NCI-H774 (cell line): ENCODE measurements at places on chromosomes 13 and 19.

- DNase-seq = no peak
Observed at GRCh38 chr19:50384685-50385535, 763 bp downstream of the POLD1 start.

DNA sequence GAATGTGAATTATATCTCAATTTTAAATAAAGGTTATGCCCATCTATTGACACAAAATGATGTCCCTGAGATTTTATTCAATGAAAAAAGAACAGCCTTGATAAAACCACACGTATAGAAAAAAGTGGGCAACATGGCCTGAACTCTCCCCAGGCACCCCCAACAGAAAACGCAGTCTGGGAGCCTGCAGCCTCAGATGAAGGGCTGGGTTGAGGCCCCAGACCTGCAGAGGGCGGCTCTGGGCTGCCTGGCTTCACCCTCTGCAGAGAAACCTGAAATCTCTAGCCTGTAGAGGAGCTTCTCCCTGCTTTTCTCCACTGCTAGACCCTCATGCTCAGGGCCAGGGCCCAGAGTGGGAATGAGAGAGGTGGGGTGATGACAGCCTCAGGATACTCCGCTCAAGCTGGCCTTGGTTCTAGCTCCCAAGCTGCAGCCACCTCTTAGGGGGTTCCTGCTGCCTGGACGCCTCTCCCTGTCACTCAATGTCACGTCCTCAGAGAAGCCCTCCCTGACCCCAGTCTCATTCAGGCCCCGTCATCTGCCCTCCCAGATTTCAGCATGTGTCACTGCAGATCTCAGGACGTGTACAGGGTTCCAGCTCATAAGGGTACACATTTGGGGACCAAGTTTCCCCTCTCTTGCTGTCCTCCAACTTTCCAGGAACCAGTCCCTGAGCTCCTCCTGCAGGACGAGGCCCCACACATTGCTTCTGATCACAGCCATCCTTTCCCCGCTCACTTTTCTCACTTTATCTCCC is 1.8 kb downstream of the MBD3 start:
- DNase-seq = no peak

- no peak for DNase-seq
Observed at GRCh38 chr19:4877753-4878490, 10.5 kb upstream of the PLIN3 start.

GRCh38 chr13:48775804-48776203 is 122.1 kb downstream of the CYSLTR2 start:
- no peak for DNase-seq

DNA sequence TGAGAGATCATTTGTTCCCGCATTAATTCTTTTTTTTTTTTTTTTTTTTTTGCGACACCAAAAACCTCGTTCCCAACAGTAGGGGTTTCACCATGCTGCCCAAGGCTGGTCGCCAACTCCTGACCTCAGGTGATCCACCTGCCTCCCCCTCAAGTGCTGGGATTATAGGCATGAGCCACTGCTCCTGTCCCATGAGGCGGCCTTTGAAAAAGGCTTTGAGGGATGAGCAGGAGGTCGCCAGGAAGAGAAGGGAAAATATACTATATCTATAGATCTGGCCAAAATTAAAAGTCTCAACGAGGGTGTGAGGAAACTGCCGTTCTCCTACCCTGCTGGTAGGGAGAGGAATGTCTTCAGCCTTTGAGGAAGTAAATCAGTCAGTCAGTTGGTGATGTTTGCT is 26.2 kb downstream of the ZNF473 start:
- DNase-seq = no peak

DNA sequence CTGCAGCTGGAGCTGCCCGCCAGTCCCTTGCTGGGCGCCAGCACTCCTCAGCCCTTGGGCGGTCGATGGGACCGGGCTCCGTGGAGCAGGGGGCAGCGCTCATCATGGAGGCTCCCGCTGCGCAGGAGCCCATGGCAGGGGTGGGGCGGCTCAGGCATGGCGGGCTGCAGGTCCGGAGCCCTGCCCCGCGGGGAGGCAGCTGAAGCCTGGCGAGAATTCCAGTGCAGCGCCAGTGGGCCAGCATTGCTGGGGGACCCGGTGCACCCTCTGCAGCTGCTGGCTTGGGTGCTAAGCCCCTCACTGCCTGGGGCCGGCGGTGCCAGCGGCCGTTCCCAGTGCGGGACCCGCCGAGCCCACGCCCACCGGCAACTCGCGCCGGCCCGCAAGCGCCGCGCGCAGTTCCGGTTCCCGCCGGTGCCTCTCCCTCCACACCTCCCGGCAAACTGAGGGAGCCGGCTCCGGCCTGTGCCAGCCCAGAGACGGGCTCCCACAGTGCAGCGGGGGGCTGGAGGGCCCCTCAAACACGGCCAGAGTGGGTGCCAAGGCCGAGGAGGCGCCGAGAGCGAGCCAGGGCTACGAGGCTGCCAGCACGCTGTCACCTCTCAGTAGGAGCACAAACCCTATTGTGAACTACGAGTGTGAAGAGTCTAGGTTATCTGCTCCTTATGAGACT is 687.1 kb downstream of the PCDH17 start:
- no peak for DNase-seq

DNA sequence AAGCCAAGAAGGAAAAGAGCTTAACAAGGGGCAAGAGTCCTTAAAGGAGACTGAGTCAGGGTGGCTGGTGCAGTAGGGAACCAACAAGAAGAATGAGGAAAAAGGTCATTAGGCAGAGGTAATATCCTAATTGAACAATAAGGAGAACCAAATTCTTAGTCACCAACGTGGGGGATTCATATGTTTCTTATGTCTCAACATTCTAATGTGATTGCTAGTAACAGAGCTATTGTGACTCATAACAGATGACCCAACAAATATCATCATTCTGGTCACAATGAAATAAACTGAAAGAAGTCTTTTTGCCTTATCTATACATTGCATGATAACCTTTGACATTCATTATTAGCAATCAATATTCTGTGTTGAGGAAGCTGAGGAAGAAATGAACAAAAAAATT is 101.6 kb downstream of the RAP2A start:
- DNase-seq = no peak

- DNase-seq = no peak
Observed at GRCh38 chr13:106033659-106034058, 501.8 kb downstream of the EFNB2 start.

- no peak for DNase-seq
Observed at GRCh38 chr13:41282129-41282571, 18.8 kb upstream of the MTRF1 start.

- no peak for DNase-seq
Observed at GRCh38 chr13:110424569-110425443, 117.7 kb downstream of the COL4A2 start.

- DNase-seq = no peak
Observed at GRCh38 chr13:87356314-87356713, 314.9 kb upstream of the SLITRK5 start.

GRCh38 chr19:6044056-6044805 is 66.1 kb downstream of the RFX2 start:
- DNase-seq = no peak

GRCh38 chr13:43915451-43915850 is 35.7 kb downstream of the LACC1 start:
- DNase-seq = no peak

DNA sequence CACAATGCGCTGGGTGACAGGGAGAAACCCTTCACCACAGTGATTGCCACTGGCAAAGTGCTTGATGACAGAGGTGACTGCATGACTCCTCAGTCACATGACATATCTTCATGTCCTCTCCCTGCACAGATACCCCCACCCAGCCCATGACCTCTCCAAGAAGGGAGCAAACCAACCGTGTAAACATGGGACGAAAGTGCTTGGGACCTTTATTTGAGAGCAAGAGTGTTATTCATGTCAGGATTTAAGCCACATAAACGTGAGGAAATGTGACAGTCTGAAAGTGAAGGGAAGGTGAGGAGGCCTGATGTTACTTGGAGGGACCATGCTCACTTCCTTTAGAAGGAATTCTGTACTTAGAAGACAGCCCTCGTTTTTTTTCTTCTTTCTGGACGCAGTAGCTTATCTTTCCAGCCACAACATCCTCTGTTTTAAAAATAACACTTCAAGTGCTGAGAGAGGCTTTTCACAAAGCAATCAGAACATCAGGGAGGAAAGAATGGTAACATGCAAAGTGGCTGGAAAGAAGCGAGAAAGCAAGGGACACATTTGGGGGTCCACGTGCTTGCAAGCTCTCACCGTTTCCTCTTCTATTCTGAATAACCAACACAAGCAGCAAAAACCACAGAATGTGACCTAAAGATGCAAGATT is 35.6 kb downstream of the EPS15L1 start:
- no peak for DNase-seq

DNA sequence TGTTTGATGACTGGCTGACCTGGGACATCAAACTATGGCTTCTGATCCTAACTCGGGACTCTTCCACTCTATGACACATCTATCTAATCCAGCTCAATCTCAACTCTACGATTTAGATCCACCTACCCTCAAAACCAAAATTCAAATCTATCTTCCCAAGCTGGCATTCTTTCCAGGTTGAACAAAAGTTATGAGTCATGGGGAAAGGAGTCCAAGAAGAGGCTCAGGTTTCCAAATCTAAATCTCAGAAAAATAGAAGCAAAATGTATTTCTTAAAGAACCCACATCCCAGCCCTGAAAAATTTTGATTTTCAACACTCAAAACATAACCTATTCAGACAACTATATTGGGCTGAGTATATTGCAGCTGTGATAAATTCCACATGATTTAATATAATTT is 143.9 kb upstream of the IPO5 start:
- no peak for DNase-seq

DNA sequence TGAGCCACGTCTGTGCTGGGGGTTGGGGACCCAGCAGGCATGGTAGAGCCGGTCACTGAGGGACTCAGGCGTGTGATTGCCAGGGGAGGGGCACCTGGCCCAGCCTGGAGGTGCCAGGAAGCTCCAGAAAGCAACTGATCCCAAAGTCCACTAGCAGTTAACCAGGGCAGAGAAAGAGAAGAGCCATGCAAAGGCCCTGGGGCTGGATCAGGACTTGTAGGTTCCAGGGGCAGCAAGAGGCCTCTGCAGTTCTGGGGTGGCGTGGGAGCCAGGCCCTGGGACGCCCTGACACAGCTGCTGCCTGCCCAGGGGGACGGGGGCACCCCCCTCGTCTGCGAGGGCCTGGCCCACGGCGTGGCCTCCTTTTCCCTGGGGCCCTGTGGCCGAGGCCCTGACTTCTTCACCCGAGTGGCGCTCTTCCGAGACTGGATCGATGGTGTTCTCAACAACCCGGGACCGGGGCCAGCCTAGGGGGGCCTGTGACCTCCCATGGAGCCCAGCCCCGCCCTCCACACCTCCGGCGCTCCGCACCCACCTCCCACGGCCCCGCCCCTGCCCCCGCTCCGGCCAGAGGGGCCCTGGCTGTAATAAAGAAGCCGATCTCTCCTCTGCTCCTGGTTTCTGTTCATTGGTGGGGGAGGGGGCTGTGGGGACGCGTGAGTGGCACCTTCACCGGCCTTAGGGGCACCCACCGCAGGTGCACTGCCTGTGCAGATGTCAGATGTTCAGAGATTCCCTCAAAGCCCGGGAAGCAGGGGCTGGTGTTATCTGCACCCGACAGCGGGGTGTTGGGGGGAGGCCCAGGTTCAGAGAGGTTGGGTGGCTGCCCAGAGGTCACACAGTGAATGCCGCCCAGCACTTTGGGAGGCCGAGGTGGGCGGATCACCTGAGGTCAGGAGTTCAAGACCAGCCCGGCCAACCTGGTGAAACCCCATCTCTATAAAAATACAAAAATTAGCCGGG is 4.1 kb downstream of the AZU1 start:
- DNase-seq = no peak

DNA sequence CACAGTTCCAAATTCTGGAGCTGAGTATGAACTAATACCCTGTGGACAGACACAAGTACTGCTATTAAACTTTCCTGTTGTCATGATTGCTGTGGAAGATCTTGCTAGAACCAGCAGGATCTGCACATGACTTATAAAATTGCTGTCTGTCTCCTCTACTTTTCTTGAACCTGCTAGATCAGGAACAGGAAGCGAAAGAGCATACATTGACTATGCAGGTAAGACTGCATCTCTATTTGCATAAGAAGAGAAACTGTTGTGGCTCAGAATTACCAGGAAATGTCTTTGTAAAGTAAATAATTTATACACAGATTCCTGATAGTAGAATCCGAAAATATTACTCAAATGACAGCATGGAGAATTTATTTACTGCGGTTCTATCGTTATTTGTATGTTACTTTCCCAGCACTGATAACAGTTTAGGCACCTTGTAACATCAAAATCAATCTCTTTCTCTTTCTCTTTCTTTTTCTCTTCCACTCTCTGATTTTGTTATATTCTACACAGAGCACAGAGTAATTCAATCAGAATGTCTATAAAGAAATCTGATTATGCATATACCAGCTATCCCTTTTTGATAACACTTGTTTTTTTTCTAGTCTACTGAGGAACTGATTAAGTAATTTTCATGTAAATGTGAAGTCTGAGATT is 226.5 kb downstream of the MYO16 start:
- DNase-seq = no peak

- no peak for DNase-seq
Observed at GRCh38 chr13:65026505-65026904, 2203.6 kb downstream of the PCDH9 start.

DNA sequence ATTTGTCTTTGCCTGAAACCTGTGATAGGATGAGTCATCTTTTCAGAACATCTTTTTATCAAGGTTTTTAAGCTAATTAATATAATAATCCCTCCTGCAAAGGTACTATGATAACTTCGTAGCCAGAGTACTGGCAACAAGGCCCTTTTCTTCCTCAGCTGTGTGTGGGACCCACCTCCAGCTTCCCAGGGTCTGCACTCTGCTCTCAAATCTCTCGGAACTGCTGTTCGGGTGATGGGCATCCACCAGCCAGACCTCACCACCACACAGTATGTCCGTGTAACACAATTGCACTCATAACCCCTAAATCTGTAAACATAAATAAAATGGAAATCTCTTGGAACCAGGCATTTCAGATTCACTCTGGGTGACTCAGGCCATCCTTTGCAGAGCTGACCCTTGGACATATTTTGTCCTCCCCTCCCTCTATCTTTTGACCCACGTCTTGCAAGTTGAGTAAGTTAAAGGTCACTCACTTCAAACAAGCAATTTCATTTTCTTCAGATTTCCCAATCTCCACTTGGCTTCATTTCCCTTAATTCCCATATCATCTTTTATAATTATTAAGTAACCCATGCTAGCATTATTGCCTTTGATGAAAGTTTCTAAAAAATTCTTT is 29.5 kb downstream of the COL4A1 start:
- DNase-seq = no peak

DNA sequence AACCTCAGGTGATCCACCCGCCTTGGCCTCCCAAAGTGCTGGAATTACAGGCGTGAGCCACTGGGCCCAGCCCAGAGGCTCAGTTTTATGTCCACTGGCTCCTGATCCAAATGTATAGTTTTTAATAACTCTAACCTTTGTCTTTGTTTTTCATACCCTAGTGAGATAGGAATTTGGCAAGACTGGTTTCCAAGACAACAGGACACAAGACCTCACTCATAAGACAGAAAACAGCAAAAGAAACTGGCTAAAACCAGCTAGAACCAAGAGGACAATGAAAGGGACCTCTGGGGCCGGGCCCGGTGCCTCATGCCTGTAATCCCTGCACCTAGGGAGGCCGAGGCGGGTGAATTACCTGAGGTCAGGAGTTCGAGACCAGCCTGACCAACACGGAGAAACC is 27.6 kb downstream of the CPT1C start:
- DNase-seq = no peak

- DNase-seq = no peak
Observed at GRCh38 chr19:45314708-45315245, 7.9 kb downstream of the CKM start.

GRCh38 chr19:33868788-33869412 is 72.2 kb downstream of the KCTD15 start:
- no peak for DNase-seq
